ENCODE measurements at places on chromosomes 12 and 14.
A peak's percentile ranks its signal among the peaks of the same experiment; 100 is the strongest.

DNA sequence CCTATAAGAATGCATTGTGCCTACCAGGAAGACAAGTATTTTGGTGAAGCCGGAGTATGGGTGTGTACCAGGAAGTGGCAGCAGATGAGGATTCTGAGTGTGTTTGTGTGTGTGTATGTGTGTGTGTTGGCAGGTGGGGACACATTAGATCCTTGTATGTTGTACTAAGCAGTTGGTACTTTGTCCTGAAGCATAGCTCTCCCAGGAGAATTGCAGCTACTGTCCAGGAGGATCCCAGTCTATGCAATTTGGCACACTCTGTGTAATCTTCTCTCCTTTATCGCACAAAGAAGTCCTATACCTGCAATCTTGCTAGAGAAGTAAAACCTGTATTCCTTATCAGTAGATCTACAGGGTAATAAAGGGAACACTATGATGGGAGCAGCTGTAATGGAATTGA is 276.5 kb downstream of the PAWR start:
- DNase-seq: no peak
- H3K27me3 ChIP-seq: no peaks in the 10 kb centered on the region
- H3K4me1 ChIP-seq: no peaks in the 10 kb centered on the region
- H3K36me3 ChIP-seq: no peaks in the 10 kb centered on the region

DNA sequence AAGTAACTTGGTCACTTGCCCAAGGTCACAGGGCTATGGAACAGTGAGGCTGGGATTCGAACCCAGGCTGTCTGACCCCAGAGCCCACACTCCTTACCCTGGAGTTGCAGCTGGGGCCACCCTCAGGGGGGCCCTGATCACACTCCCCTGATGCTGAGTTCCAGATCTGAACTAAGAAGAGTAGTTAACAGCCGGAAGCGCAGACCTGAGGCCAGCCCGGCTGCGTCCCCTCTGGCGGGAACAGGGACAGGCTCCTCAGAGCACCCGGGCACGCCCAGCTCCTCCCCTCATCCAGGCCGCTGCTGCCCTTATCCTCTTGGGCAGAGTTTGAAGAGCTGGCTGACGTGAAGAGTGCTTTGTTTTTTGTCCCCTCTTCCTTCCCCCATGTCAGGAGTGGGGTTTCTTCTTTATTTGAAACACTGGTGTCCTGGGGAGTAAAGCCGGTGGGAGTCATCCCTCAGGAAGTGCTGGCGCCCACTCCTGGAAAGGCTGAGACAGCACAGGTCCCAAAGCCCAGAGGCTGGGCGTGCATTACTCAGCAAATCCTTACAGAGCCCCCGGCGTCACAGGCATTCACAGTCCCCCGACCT is 8.7 kb downstream of the PHB2 start:
- H3K27me3 ChIP-seq: no peaks in the 10 kb centered on the region
- H3K4me1 ChIP-seq: peaks cover 82% of the 10 kb centered on the region
- DNase-seq: no peak
- no peak overlapping the region for H3K4me3 ChIP-seq

- H3K27ac ChIP-seq: no peak overlapping the region
- H3K4me3 ChIP-seq: no peak overlapping the region
- H3K36me3 ChIP-seq: no peaks in the 10 kb centered on the region
- no peak for DNase-seq
- no peaks in the 10 kb centered on the region for H3K27me3 ChIP-seq
- no peaks in the 10 kb centered on the region for H3K4me1 ChIP-seq
These were observed 587.7 kb downstream of the RPL10L start for GRCh38 chr14:46063872-46064271.

DNA sequence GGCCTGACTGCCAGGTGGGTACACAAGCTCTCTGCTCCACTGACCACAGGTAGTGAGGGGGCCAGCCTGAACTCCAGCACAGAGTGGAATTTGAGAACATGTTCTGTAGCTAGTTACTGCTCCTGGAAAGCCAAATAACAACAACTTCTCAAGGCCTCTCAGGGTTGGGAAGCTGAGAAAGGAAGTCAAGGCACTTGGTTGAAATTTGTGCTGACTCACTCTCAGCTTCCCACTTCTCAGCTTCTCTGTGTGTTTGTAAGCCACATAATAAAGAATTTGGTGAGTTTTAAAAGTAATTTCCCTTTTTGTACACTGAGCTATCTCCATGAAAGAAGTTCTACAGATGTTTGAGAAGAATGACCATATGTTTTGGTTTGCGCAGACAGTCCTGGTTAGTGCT is 234.9 kb downstream of the KTN1 start:
- no peak overlapping the region for H3K4me3 ChIP-seq
- no peaks in the 10 kb centered on the region for H3K4me1 ChIP-seq
- no peaks in the 10 kb centered on the region for H3K27me3 ChIP-seq
- no peak overlapping the region for H3K27ac ChIP-seq

GRCh38 chr12:52439845-52440244 is 5.7 kb upstream of the KRT75 start:
- no peak overlapping the region for H3K4me3 ChIP-seq
- no peaks in the 10 kb centered on the region for H3K4me1 ChIP-seq
- H3K27ac ChIP-seq: no peak overlapping the region
- H3K27me3 ChIP-seq: peaks cover 6% of the 10 kb centered on the region
- no peak for DNase-seq

GRCh38 chr14:101780887-101781239 is 19.4 kb downstream of the PPP2R5C start:
- no peak for DNase-seq
- H3K4me1 ChIP-seq: peaks cover 20% of the 10 kb centered on the region
- H3K27ac ChIP-seq: no peak overlapping the region
- H3K4me3 ChIP-seq: peak overlapping the region; percentile 55
- H3K27me3 ChIP-seq: peaks cover 57% of the 10 kb centered on the region

GRCh38 chr14:78767436-78767835 is 597.3 kb downstream of the NRXN3 start:
- no peaks in the 10 kb centered on the region for H3K27me3 ChIP-seq
- no peak for DNase-seq
- H3K36me3 ChIP-seq: no peaks in the 10 kb centered on the region

GRCh38 chr14:102764220-102764671 is 13.0 kb upstream of the TRAF3 start:
- H3K4me3 ChIP-seq: no peak overlapping the region
- no peak for DNase-seq
- no peaks in the 10 kb centered on the region for H3K36me3 ChIP-seq
- no peaks in the 10 kb centered on the region for H3K4me1 ChIP-seq
- H3K27ac ChIP-seq: no peak overlapping the region

GRCh38 chr14:93073910-93074769 is 41.6 kb downstream of the ITPK1 start:
- H3K4me3 ChIP-seq: no peak overlapping the region
- H3K27ac ChIP-seq: no peak overlapping the region
- H3K4me1 ChIP-seq: no peaks in the 10 kb centered on the region
- no peaks in the 10 kb centered on the region for H3K27me3 ChIP-seq
- no peak for DNase-seq
- no peaks in the 10 kb centered on the region for H3K36me3 ChIP-seq

DNA sequence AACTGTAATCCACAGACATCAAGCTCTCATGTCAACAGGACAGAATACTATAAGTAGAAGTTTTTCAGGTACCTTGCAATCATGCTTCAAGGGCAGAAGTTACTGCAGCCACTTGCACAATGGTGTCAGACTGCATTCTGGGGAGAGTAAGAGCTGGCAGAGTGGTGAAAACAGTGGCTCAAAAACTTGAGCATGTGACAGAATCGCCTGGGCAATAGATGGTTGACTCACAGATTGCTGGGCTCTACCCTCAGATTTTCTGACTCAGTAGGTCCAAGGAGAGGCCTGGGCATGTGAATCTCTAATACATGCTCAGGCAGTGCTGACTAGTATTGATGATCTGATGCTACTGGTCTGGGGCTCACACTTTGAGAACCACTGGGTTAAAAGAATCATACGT is 187.8 kb downstream of the TBX5 start:
- H3K27ac ChIP-seq: no peak overlapping the region
- H3K36me3 ChIP-seq: no peaks in the 10 kb centered on the region
- no peak overlapping the region for H3K4me3 ChIP-seq

All from thymus (tissue), 14 donors.